Suppressor macrophage treated with lipopolysaccharide for 1 hour (primary cell): ENCODE measurements at places on chromosomes 5 and 9.

GRCh38 chr9:135176284-135176683 is 88.8 kb downstream of the OLFM1 start:
- DNase-seq = no peak

DNA sequence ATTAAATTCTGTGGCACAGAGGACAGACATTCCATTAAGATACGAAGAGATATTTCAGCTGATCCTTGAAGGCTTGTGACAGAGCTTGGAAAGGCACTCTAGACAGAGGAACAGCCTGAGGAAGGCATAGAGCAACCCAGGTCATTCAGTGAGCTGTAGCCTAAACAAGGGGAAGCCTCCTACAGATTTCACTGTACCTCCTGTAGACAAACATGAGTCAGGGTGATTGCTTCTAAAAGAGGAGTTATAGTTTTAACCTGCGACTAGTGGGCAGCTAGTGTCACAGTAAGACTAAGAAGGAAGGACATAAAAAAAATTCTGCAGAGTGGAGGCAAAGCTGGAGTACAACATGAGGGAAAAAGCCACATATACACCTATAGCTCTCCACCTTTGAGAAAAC is 43.5 kb upstream of the ANKDD1B start:
- DNase-seq = peak; percentile 85

GRCh38 chr9:9552665-9553064 is 1060.1 kb downstream of the PTPRD start:
- no peak for DNase-seq

GRCh38 chr5:10536511-10536910 is 27.4 kb upstream of the ANKRD33B start:
- DNase-seq = no peak

DNA sequence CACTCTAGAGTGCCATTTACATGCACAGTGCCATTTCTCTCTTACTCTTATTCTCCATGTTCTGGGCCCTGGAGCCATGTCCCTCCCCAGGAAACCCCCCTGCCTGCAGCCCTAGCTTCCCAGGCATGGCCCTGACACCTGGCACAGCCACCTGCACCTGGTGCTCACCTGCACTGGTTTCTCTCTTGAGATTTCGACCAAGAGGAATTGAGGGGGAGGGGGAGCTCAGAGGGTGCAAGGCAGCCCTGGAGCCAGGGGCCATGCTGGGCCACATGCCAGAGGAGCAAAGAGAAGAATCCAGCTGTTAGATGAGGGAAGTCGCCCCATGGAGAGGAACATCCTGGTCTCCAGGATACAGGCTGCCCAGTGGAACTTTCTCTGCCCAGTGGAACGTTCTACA is 65.0 kb upstream of the RAPGEF1 start:
- no peak for DNase-seq

- no peak for DNase-seq
These were observed 25.3 kb downstream of the GGTA1 start for GRCh38 chr9:121474231-121474947.

DNA sequence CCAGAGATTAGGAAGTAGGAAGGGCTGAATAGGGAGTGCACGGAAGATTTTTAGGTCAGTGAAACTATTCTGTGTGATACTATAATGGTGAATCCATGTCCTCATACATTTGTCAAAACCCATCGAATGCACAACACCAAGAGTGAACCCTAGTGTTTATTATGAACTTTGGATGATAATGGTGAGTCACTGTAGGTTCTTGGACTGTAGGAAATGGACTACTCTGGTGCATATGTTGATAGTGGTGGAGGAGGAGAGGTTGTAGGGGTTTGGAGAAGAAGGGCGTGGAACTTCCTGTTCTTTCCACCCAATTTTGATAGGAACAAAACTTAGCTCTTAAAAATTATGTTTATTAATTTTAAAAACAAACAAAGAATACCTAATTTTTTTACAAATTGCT is 14.3 kb downstream of the CTSL start:
- DNase-seq = no peak

DNA sequence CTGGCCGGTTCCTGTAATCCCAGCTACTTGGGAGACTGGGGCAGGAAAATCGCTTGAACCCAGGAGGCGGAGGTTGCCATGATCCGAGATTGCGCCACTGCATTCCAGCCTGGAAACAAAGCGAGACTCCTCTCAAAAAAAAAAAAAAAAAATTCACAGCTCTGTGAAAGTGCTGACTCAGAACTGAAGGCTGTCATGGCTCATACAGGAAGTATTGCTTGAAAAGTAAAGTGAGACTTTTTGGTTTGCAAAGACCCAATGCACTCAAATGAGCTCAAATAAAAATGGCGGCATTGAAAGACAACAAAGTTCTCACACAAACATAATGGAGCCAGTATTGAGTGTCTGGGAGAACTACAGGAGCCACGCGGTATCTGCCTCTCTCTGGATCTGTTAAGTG is 202.1 kb downstream of the FBXL7 start:
- no peak for DNase-seq

DNA sequence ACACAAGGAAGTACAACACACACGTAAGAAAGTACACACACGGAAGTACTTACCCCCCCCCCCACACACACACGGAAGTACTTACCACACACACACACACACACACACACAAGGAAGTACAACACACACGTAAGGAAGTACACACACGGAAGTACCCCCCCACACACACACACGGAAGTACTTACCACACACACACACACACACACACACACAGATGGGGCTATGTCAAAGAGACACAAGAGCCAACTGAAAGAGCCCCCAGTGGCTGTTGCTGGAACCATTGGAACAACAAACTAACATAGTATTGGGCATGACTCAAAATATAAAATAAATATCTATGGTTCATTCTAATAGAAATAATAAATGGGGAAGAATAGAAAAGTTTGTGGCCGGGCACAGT is 4.9 kb upstream of the MAPK9 start:
- no peak for DNase-seq

- DNase-seq = no peak
These were observed 441.5 kb upstream of the PTGER4 start for GRCh38 chr5:40238066-40238745.

DNA sequence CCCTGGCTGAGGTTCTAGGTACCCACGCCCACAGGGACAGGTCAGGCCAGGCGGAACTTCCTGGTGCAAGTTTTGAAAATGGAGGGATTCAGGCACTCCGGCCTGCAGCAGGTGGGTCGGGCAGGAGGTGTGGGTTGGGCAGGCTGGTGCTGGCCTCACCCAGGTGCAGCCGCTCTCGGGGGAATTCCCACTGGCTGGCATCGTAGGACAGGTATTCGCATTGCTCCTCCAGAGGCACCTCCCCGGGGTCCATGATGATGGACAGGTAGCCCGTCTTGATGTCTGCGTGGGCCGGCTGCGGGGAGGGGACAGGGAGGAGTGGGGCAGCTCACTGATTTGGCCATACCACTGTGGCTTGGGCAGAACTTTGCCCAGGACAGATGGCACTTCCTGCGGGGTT is 28.7 kb upstream of the SCGB3A1 start:
- no peak for DNase-seq

DNA sequence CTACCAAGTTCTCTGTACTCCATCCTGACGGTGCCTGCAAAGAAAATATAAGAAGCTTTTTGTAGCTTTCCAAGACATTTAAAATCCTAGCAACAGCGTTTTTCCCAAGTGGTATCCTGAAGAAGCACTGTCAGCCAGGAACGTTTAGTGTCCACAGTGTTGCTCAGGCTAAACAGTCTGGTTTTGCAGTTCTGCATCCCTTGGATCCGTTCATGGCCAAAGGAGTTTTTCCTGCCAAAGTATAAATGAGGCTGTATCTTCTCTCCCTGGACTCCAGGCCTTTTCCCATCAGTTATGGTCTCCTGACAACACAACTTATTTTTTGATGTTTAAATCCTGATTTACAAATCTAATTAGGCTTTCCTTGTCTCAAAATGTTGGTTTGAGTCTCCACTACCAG is 925.8 kb downstream of the TLE1 start:
- no peak for DNase-seq

- DNase-seq = no peak
These were observed 69.4 kb upstream of the FCN2 start for GRCh38 chr9:134811079-134811672.

DNA sequence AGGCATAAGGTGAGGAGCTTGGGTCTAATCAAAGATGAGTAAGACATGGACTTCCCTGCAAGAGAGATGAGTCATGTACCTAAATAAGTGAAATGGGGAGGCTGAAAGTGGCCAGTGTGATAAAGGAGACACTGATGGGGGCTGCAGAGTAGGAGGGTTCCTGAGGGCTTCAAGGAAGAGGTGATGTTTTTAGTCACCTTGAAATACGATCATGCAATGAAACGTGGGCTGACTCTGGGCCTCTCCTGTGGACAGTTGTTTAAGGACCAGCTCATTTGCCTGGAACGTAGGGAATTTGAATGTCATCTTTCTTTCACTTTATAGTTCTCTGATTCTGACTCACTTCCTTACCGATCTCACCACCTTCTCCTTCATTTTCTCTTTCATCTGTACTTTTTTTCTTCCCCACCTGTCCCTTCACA is 49.6 kb upstream of the CPLX2 start:
- no peak for DNase-seq

GRCh38 chr5:41736641-41737040 is 133.6 kb downstream of the OXCT1 start:
- DNase-seq = no peak

- DNase-seq = no peak
These were observed 1.6 kb downstream of the ARSI start for GRCh38 chr5:150301170-150301505.

DNA sequence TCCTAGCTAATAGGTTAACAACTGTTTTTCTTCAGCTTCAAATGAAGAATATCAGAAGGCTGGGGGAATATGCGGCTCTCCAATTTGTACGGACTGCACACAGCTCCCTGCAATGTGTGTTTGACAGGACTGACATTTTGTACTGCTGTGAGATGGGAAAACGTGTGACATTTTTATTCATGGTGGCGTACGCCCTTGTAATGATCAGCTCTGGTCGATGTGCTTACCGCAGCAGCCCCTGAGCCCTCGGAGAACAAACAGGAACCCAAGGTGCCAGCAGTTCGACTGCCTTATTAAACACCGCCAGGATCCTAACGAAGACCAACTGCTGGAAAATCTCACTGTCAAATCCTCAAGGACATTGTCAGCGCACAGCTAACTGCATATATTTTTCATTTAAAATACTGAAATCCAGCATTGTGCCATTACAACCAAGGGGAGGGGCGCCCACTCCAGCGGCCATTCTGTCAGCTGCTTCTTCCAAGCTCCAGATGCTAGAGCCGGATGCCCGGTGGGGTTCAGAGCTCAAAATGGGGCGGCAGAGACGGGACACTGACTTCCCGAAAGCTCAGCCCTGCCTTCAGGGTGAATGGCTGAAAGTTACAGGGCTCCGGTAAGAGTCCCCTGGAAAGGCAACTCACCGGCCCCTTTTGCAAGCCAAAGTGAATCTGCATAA is 66.8 kb downstream of the CRB2 start:
- no peak for DNase-seq

- DNase-seq = no peak
These were observed 26.4 kb downstream of the PTPRD start for GRCh38 chr9:10586407-10586806.

- no peak for DNase-seq
These were observed 47.6 kb upstream of the RNU6ATAC start for GRCh38 chr9:134211811-134212485.

DNA sequence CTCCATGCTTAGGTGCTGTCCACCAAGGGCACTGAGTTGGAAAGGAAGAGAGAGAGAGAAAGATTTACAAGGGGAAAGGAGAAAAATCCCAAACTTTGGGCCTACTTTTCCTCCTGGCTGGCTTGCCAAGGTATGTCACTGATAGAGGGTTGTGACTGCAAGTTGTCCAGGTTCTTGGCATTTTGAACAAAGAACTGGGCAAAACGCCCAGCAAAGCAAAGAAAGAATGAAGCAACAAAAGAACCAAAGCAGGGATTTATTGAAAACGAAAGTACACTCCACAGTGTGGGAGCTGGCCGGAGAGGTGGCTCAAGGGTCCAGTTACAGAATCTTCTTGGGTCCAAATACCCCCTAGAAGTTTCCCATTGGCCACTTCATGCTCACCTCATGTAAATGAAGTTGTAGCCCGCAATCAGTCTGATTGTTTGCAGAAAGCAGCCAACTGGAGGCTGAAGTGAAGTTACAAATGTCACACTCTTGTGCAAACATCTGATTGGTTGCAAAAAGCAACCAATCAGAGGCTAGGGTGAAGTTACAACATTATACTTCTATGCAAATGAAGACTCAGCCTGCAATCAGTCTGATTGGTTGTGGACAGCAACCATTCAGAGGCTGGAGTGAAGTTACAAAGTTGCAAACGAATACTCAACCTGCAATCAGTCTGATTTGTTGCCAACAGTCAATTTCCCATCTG is 263.5 kb downstream of the YTHDC2 start:
- no peak for DNase-seq

DNA sequence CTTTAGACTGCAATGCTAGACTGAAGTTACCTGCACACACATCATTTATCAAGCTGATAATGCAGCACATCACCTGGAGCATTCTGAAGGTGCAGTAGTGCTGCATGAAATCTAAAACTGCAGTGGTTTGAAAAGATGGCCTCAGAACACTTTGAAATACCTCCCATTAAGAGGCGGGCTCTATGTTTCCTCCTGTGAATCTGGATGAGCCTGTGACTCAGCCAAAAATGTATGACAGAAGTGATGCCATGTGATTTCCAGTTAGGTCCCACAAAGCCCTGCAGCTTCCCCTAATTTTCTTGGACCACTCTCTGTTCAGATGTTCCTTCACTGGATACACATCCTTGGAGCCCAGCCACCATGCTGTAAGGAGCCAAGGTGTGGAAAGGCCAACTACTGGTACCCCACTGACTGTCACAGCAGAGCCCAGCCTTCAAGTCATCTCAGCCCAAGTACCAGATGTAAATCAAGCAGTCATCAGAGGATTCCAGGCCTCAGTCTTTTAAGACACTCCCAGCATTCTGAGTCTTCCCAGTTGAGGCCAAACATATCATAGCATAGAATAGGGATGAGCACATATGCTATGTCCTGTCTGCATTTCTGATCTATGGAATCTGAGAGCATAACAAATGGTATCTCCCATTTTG is 27.2 kb upstream of the DEPDC1B start:
- DNase-seq = peak; percentile 51

DNA sequence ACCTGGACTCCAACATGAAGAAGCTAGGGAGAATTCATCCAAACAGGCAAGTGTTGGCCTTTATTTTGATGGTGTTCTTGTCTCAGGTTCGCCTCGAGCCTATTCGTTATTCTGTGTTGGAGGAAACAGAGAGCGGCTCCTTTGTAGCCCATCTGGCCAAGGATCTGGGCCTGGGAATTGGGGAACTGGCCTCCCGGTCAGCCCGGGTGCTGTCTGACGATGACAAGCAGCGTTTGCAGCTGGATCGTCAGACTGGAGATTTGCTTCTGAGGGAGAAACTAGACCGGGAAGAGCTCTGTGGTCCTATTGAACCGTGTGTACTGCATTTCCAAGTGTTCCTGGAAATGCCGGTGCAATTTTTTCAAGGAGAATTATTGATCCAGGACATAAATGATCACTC is 367 bp downstream of the PCDHB4 start:
- DNase-seq = no peak
